ENCODE measurements at places on chromosomes 2 and 18. TPM values are rescaled to one million over a fixed set of nuclear protein-coding genes. Genes with fewer than 3 reads are reported as not detected.
A peak's percentile ranks its signal among the peaks of the same experiment; 100 is the strongest.

The CYRIA gene
- total RNA-seq, result 7.1 TPM

DNA sequence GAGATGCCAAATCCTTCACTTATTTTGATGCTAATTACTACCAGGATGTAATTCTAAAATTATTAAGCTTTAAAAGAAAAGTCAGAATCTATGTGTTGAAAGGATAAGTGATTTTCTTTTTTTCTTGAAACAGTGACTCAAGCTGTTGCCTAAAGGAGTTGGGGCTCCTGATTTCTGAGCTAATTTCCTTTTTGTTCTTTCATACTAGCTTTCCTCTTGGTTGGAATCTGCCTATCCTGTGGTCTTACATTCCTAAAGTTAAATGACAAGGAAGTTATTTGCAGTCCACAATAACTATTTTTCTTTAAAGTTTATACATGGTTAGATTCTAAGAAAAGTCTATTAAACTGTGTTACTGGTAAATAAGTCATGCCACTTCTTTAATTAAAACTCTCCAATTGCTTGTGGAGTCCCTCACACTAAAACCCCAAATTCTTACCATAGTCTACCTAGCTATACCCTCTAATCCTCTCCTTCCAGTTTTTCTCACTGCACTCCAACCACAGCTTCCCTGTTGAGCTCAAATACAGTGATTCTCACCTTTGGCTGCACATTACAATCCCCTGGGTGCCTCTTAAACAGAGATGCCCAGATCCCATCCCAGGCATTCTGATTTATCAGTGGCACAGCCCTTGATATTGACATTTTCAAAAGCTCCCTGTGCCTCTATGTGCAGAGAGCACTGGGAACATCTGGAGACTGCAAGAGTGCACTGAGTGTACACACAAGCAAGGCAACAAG is 63.3 kb upstream of the EFEMP1 start:
- no peaks in the 10 kb centered on the region for H3K27me3 ChIP-seq
- H3K4me1 ChIP-seq, result no peaks in the 10 kb centered on the region
- no peak overlapping the region for H3K27ac ChIP-seq
- no peak overlapping the region for H3K4me3 ChIP-seq

DNA sequence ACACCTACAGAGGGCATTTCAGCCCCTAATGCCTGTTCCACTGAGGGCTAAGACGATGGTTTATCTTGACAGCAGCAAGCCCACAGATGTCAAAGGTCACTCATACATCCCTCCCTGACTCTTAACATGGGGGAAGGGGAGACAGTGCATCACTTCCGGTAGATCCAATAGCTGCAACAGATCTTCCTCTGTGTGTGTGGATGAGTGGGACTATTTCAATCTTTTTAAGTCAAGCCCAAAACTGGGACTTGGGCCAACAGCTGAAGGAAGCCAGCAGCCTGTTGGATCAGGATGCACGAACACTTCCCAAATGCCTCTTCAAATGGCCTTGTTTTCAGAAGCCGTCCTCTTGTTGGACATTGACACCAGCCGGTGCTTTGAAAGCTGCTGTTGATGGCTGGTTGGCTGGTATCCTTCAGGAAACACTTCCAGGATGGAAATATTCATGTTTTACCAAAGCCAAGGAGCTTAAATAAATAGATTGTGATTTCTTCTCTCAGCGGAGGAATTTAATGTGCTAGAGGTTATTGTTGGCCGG is 59.2 kb downstream of the IL1R2 start:
- H3K4me3 ChIP-seq, result no peak overlapping the region
- no peaks in the 10 kb centered on the region for H3K36me3 ChIP-seq
- no peaks in the 10 kb centered on the region for H3K27me3 ChIP-seq

The TIMM21 gene
- total RNA-seq, result 27.2 TPM

- no peaks in the 10 kb centered on the region for H3K27me3 ChIP-seq
- H3K4me3 ChIP-seq, result no peak overlapping the region
- H3K36me3 ChIP-seq, result peaks cover 39% of the 10 kb centered on the region
- peaks cover 4% of the 10 kb centered on the region for H3K4me1 ChIP-seq
Measured at GRCh38 chr2:46385786-46386577, 88.8 kb downstream of the EPAS1 start.

DNA sequence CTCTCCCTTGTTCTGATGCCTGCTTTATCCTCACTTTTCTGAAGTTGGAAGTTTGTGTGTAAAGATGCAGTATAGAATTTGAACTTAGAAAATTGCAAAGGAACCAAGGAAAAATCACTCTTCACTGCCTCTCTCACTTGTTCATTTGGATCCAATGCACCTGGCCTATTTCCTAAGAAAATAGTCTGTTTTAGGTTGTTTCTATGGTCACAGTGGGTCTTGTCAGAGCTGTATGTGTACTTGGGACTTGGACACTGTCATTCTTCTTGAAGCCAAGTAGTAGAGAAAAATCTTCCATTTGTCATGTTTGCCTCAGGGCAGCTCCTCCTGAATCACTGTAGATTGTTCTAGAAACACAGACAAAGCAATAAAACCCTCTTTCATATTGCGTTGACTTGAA is 80.3 kb upstream of the SESTD1 start:
- DNase-seq, result no peak
- peak overlapping the region; percentile 74 for H3K27ac ChIP-seq
- H3K27me3 ChIP-seq, result no peaks in the 10 kb centered on the region
- no peaks in the 10 kb centered on the region for H3K36me3 ChIP-seq
- peaks cover 4% of the 10 kb centered on the region for H3K4me1 ChIP-seq

The AP1S3 gene
- not detected for total RNA-seq

The BOLL gene
- total RNA-seq, result not detected

Data from ascending aorta (tissue), 2 donors.